NCI-H1694 (cell line): ENCODE measurements at places on chromosomes 6 and 20.

- DNase-seq = no peak
Observed at GRCh38 chr6:14674458-14674857, 556.9 kb downstream of the CD83 start.

- DNase-seq = peak; percentile 74
Observed at GRCh38 chr6:27157459-27158315, 89.8 kb upstream of the PRSS16 start.

GRCh38 chr20:10110151-10110550 is 75.4 kb downstream of the ANKEF1 start:
- DNase-seq = no peak

DNA sequence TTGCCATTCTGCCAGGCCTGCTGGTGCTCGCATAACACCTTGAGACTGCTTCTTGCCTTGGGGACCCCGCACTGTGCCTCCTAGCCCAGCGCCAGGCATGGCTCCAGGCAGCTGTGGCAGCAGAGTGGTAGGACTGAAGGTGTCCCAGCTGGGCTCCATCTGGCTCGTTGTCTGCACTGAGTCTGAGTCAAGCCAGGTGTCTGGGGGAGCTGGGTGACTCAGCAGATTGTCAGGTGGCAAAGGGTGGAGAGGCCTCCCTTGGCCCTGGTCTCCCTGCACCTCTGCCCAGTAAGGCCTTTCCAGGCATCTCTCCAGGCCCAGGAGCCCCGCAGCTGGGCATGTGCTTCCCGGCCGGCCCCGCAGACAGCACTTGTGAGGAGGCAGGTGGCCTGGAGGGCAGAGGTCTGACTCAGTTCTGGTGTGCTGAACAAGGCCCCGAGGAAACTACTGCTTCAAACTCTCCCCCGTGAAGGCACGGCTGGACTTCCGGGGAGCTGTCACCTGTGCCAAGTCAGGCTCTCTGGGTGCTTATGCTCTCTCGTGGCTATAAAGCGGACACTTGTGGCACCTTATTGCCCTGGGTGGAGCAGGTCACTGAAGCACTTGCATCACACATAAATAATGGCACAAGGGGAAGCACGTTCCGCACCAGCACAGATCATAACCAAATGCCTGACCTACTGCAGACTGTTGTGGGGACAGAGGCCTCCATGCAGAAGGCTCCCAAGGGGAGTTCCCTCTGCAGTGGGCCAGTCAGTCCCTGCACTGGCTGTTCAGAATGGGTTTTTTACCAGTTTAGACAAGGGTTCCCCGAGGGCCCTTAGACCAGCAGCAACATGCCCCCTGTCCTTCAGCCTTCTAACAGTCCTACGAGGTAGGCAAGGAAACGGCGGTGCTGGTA is 27.5 kb downstream of the FOXC1 start:
- DNase-seq = no peak

GRCh38 chr20:31673943-31674463 is 36.3 kb downstream of the COX4I2 start:
- no peak for DNase-seq

DNA sequence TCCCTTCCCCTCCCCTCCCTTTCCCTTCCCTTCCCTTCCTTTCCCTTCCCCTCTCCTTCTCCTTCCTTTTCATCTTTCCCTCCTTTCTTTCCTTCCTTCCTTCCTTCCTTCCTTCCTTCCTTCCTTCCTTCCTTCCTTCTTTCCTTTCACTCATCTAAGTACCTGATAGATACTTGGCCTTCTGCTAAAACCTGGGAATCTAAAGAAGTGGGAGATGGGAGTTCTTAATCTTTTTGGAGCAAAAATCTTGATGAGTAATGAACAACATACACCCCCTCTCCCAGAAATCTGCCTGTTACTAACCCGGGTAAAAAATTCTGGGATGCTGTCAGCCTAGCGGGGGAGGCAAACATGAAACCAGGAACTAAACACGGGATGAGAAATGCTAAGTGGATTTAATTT is 100.7 kb downstream of the VEGFA start:
- DNase-seq = no peak

- no peak for DNase-seq
Observed at GRCh38 chr20:58433759-58434158, 44.7 kb downstream of the VAPB start.

DNA sequence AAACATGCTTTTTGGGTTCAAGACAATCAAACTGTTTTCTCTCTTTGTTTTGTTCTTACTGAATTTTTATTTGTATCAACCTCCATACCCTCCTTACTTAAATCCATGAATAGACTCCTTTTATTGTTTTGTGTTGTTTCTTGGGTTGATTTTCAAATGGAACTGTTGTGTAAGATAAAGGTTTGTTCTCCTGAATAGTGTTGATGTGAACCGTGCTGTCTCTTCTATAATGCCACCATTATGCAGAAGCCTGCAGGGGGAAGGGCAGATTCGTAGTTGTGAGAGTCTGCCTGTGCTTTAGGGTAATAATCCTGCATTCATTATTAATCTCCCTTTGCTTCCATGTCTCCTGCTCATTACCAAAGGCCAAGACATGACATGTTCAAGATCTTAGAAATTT is 105.9 kb downstream of the CDKAL1 start:
- DNase-seq = no peak

- DNase-seq = no peak
Observed at GRCh38 chr6:2626401-2626800, 124.3 kb downstream of the MYLK4 start.

- peak; percentile 64 for DNase-seq
Observed at GRCh38 chr6:125511809-125512396, 210.1 kb upstream of the HDDC2 start.

- DNase-seq = no peak
Observed at GRCh38 chr6:160853946-160854345, 137.6 kb upstream of the MAP3K4 start.

DNA sequence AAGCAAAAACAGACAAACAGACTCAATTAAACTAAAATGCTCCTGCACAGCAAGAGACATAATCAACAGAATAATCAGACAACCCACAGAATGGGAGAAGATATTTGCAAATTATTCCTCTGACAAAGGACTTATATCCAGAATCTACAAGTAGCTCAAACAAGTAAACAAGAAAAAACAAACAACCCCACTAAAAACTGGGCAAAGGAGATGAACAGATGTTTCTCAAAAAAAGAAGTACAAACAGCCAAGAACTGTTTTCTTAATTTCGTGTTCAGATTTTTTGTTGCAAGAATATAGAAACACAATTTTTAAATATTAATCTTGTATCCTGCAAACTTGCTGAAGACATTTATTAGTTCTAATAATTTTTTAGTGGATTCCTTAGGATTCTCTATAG is 274.1 kb downstream of the BCKDHB start:
- no peak for DNase-seq

GRCh38 chr20:53748821-53749421 is 155.3 kb upstream of the ZNF217 start:
- DNase-seq = no peak

DNA sequence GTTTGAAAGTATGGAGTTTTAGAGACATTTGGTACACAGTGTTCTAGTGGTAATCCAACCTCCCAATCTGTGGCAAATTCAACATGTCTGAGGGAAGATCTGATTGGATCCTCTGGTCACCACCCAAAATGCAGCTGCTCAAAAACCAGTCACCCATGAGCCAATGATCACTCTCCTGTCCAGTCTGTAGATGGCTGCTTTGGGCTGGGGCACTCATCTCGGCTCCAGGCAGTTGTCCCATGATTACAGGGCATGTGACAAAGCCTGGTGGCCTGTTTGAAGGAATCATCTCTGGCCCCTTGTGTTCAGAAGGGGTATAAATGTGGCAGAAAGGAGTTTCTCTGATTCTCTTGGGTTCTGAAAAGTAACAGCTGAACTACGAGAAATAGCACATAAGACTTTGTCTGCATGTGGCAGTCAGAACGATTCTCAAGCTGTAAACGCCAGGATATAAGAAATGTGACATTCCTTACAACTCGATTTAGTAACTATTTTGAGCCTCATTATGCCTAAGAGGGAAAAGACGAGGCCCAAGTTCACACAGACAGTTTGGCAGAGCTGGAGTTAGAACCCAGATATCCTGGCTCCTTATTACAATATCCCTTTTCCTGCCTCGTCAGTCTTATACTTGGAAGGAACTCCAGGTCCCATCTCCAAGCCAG is 3.9 kb upstream of the C20orf202 start:
- DNase-seq = no peak

DNA sequence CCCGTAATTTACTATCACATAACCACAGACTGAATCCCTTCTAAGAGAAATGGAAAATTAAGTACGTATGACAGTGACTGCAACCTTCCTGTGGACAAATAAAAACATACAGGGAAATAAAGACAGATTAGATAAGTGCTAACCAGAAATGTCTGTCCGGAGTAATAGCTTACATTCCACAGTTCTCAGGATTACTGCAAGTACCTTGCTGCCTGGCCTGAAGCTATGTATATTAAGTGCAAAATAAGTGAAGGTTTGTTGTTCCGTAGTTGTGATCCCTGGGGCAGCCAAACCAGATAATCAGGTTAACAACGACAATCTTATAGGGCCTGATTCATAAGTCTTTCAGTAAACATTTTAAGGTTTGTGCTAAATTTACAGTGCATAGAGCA is 2.8 kb downstream of the NEDD9 start:
- DNase-seq = no peak

GRCh38 chr20:19885939-19886660 is 128.0 kb downstream of the RIN2 start:
- DNase-seq = no peak

DNA sequence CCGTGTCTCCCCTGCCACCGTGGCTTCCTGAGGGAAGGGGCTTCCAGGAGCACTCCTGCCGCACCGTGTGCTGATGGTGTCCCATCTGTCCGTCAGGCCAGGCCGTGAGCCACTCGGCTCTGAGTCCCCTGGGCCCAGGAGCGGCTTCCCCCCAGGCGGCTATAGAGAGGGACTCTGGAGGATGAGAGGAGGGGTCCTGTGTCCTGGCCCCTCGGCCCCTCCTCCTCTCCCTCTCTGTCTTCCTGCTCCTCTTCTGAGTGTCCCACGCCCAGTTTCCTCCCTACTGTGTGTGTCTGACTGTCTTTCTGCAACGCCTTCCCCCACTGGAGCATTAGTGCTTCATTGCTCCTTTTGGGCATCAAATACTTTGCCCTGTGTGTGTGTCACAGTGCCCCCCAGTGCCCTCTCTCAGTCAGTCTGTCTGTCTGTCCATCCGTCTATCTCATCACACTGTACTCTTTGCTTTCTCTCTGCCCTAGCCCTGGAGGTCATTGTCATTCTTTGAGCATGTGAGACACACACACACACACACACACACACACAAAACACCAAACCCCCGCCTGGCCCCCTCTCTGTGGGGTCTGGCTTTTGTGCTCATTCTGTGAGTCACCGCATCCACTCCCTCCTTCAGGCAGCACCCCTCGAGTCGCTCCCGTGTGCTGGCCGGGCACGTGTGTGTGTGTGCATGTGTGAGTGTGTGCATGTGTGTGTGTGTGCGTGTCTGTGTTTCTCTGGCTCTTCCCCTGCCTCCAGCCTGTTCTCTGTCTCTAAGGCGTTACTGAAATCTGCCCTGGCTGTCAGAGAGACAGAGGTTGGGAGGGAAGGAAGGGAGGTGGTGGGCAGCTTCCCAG is 71.9 kb downstream of the SRC start:
- no peak for DNase-seq

DNA sequence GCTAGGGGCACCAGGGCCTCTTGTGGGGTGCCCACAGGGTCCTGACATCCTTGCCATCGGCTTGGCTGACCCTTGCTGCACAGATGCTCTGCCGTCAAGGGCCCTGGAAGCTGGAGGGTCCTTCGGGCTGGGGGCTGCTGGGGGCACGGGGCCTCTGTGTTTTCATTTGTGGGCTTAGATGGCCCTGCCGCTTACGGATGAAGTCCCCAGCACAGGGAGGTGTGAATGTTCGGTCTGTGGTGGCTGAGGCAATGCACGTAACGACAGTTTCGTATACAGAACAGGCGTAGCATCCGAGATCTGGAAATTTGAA is 14.5 kb downstream of the SS18L1 start:
- DNase-seq = no peak

DNA sequence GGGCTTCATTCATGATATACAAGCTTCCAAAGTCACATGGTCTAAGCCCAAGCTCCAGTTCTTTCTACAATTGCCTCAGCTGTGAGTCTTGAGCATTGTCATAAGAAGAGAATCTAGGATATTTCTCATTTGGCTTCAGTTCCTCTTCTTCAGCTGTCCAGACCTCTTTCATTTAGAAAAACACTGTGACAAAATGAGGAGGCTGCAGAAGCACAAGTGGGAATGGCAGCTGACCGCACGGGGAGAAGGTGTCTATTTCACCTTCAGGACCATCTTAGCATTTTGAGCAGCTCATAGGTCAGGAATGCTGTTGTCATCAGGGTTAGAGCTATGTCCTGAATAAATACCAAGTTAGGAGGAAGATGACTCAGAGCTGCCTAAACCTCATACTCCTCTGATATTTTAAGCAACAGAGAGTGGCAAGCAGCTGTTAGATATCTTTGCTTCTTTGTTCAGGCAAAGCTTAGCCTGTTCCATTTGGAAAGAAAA is 390.1 kb upstream of the CITED2 start:
- DNase-seq = no peak

DNA sequence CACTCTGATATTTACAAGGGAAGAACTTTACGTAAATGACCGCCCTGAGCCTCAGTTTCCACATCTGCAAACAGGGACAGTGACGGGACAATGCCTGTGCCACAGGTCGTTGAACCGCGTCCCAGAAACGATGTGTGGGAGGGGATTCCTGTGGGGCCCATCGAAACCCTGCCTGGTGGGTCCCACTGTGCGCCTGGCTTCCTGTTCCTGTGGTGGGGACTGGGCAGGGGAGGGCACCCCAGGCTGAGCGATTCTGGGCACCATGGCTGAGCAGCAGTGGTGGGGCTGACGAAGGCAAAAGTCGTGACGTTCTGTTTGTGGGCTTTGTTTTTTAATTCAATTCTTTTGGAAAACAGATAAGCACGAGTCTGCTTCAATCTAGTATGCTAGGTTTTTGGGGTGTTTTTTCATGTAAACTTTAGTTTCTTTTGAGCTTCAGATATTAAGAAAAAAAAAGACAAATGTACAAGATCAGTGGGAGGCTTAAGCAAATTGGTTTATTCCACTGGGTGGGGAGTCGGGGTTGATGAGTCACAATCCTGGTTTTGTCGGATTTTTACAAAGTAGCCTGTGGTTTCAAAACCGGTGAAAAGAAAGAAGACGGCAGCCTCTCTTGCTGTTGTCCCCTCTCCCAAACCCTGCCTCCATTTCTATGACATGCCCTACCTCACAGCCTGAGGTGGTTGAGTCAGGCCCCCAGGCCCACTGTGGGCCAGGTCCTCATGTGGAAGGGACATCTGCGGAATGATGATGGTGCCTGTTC is 40.4 kb downstream of the GNAS-AS1 start:
- DNase-seq = no peak

GRCh38 chr6:2124260-2124709 is 121.1 kb downstream of the GMDS start:
- no peak for DNase-seq

DNA sequence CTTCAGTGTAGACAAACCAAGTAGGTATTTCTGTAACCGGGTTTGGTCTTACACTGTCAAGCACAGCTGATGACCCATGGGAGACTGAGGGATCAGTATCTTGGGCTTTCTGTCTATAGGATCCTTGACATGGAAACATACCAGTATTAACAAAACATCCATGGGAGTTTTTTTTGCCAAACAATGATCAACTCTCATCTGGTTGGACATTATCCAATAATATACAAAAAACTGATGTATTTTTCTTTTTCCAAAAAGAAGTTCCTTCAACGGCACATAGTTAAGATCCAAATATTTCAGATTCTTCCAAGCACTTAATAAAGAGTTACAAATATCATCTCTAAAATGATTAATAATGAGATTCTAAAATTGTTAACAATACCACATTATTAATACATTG is 459.9 kb downstream of the PRKN start:
- DNase-seq = no peak
